ENCODE measurements at places on chromosomes 4 and X.

DNA sequence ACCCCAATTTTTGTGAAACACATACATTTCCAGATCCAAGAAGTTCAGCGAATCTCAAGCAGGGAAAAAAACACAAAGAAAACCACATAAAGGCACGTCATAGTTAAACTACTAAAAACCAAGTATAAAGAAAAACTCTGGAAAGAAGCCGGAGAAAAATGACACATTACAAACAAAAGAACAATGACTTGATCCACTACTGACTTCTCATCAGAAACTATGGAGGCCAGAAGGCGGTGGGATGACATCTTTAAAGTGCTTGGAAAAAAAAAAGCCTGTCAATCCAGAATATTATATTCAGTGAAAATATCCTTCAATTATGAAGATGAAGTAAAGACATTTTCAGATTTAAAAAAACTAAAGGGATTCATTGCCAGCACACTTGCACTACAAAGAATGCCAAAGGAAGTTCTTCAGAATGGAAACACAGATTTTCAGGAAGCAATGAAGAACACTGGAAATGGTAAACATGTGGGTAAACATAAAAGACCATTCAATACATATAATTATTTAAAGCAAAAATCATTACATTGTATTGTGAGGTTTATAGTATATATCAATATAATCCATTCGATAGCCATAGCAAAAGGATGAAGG lies 32.6 kb upstream of the PPP2R2C start:
- DNase-seq = no peak

DNA sequence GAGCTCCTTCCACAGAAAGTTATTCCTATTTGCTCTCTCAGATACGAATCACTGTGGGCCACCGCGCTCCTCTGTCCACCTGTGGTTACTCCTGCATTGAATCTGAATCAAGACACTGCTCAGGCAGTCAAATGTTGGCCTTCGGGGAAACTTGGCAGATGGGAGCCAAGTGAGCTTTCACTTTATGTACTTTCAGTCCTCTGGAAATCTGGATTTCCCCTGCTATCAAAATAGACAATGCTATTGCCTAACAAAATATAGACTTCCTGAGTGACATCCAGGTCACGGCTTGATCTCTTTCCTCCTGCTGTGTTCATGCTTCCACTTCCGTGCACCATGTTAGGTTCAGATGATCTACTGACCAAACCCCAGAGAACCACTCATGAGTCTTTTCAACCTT lies 43.8 kb downstream of the FHL1 start:
- no peak for DNase-seq

GRCh38 chrX:17410651-17411050 lies 35.7 kb downstream of the NHS start:
- no peak for DNase-seq

- DNase-seq = no peak
Observed at GRCh38 chrX:47612418-47612817, 7.2 kb downstream of the SYN1 start.

- DNase-seq = no peak
Observed at GRCh38 chrX:130082244-130083106, 27.8 kb downstream of the ELF4 start.

- DNase-seq = no peak
Observed at GRCh38 chr4:41693629-41694028, 54.9 kb downstream of the PHOX2B start.

GRCh38 chrX:47843363-47843762 lies 6.7 kb downstream of the ZNF81 start:
- DNase-seq = no peak

DNA sequence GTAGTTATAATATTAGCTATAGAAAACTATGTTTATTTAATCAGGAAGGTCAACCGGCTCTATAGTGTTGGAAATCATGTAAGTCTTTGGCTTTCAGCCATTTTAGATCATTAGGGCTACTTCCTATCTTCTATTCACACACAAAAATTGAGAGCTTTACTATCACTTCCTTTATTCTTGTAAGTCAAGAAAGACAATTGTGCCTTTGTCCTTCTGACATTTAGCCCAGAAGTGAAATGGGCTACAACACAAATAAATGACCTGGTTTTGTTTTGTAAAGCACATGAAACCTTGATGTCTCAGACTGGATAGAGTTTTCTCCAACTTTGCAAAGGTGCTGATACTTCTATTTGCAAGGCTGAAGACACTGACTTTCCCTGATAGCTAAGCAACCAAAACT lies 122.4 kb upstream of the ACSL4 start:
- DNase-seq = no peak

DNA sequence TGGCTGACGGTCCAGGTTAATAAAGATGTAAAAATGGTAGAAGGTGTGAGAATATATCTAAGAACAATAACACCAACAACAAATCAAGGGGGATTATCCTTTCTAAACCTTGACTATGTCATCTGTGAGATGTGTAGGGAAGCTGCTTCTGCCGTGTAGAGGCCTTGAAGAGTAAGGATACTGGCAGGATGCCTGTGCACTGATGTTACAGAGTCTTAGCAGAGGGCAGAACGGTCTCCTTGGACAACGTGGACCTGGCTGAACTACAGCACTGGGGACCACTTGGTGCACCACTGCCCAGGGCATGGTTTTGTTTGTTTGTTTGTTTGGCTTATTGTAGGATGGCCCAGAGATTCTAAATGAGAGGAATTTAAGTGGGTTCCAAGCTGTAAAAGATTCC lies 33.5 kb downstream of the GPAT3 start:
- no peak for DNase-seq

DNA sequence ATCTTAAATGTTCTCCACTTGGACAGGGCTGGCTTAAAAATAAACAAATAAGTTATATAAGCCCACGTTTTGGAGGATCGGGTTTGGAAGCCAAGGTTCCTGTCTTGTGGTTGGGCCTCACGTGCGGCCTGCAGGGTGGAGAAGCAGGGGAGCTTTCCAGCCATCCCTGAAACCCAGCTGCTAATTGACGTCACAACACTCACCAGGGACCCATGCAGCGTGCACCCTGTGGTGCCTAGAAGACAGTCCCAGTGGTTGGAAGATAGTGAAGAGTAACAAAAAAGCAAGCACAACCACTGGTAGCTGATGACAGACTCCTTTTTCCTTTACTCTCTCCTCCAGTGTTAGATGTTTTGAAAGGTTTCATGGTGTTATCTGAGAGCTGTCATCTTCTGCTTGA lies 142.0 kb upstream of the RBPJ start:
- DNase-seq = no peak

- DNase-seq = no peak
Observed at GRCh38 chr4:21775703-21776102, 172.9 kb downstream of the KCNIP4 start.

GRCh38 chr4:101556842-101557241 lies 209.5 kb upstream of the PPP3CA start:
- no peak for DNase-seq

DNA sequence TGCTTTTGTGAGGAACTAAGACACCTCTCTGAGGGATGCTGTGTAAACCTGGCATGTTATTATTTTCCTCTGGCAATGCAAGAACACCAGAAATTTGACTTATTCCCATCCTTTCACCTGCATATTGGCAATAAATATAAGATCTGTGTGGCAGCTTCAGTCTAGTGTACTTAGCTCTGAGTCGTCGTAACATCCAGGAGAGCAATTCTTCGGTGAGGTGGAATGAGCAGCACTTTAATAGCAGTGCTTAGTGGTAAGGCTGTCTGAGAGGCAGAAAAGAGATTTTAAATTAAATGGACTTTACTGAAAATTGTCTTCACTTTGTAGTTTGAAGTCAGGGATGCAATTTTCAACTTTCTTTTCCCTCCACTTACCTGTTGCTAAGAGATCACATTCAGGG lies 344.9 kb downstream of the PCDH7 start:
- no peak for DNase-seq

- DNase-seq = no peak
Observed at GRCh38 chr4:134537701-134538100, 336.1 kb upstream of the PABPC4L start.

GRCh38 chr4:152160225-152160800 lies 375.6 kb downstream of the FBXW7 start:
- DNase-seq = no peak

DNA sequence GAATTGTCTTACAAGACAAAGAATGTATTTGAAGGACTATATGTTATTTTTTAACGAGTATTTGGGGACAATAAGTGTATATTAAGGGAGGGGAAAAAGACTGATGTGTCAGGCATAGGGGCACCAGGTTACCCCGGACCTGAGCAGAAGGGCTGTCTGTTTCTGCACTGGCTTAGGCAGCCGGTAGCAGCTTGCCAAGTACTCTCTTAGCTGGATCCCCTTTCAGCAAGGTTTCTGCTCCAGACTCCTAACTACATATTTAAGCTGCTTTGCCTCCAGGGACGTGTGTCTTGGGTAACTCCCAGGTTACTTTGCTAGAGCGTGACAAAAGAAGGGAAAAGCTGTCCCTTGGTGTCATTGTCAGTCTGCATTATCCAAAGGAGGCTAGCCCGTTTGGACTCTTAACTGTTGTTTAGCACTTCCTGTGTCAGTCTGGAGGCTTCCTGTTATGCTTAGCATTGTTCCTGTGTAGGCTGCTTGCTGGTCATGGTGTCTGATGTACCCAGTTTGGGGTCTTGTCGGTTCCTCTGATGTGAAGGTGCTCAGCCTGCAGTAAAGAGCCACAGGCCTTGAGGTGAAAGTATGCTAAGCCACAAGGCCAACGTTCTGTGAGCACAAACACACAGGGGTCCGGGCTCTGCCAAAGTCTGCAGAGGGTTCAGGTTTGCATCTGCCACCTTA lies 11.6 kb downstream of the CXCR3 start:
- DNase-seq = no peak

- no peak for DNase-seq
Observed at GRCh38 chr4:12884846-12885796, 599.0 kb downstream of the RAB28 start.

DNA sequence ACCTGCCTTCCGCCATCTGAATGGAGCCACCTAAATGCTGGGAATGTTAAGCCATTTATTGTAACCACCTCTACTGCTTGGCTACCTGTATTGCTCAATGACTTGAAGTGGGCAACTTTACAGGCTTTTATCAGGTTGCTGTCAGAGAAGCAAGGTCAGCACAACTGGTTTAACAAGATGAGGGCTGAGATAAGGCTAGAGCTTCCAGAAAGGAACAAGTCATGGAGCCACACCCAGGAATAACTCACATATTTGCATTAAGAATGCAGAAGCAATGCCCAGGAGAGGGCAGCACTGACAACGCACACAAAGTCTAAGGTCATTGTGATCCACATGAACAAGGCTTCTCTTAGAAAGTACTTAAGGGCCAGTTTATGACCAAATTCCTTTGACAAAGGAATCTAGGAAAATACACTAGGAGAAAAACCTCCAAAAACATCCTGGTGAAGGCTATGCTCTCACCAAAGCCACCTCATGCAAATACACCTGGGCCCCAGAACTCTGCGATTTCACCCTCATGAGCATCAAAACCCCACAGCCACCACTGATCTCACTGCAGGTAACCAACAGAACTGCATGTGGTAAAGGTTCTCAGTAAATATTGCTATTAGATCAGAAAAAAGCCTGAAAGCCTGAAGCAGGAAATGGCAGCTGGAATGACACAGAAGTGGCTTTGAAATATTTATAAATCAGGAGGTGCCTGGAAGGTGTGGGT lies 15.0 kb upstream of the STS start:
- no peak for DNase-seq

DNA sequence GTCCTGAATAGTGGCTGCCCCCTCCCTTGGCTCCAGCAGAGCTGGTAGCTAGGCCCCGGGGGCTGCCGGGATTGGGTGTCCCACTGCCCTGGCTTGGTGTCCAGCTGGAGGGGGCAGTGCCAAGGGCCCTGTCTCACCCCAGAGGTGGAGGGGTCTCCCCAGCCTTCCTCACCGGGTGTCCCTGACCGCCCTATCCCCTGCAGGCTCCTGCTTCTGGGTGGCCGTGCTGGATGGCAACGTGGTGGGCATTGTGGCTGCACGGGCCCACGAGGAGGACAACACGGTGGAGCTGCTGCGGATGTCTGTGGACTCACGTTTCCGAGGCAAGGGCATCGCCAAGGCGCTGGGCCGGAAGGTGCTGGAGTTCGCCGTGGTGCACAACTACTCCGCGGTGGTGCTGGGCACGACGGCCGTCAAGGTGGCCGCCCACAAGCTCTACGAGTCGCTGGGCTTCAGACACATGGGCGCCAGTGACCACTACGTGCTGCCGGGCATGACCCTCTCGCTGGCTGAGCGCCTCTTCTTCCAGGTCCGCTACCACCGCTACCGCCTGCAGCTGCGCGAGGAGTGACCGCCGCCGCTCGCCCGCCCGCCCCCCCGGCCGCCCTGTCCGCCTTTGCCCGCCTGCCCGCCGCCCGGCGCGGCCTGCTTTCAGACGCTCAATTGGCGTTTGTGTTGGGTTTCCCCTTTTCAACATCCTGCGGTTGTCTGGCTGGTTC lies 4.6 kb downstream of the NAT8L start:
- no peak for DNase-seq

- DNase-seq = no peak
Observed at GRCh38 chr4:40719008-40719623, 30.6 kb upstream of the NSUN7 start.

DNA sequence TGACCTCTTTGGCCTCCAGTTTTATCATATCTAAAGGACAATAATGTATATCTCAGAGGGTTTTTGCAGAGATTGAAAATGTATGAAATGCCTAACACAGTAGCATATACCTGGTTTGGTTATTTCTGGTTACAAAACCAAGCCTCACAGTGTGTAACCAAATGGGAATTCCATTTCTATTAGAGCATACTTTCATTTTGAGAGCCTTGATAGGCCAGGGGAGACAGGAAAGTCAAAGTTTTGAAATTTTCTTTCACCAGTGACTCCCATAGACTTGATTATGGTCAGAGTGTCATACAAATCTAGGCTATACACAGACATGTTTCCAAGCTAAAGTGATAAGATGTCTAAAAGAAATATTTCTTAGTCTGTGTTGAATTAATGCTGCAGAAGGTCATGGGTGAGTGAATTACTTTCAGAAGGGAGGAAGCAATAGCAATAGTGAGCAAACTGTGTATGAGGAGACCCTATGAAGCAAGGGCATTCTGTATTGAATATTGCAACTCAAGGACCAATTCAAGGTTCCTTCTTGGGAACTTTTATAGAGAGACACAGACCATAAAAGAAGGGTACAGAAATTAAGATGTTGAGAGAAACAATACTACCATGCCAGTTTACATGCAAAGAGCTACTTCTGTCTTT lies 151.1 kb downstream of the PDE5A start:
- no peak for DNase-seq

DNA sequence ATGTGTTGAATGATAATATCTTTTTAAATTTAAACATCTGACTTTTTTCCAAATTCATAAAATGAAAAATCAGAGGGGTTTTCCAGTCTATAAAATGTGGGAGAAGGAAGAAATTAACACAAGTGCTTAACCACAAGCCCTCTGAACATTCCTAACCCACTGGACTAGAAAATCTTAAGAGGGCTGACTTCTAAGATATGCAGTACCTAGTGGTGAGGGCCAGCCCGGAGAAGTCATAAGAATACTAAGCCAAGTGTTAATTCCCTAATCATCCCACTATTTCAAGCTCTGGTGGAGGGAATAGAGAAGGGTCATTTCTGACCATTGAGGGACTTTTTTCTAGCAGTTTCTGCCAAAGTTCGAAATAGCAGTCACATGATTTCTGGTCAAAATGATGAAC lies 86.9 kb upstream of the NEIL3 start:
- DNase-seq = no peak

- no peak for DNase-seq
Observed at GRCh38 chr4:7811536-7812191, 128.0 kb downstream of the AFAP1 start.

Data from stimulated activated CD4-positive, alpha-beta T cell treated with anti-CD3 and anti-CD28 coated beads, TNF-alpha, amount 100 ng/mL, for 48 hours (primary cell).